ENCODE measurements at places on chromosomes 2 and 18.

DNA sequence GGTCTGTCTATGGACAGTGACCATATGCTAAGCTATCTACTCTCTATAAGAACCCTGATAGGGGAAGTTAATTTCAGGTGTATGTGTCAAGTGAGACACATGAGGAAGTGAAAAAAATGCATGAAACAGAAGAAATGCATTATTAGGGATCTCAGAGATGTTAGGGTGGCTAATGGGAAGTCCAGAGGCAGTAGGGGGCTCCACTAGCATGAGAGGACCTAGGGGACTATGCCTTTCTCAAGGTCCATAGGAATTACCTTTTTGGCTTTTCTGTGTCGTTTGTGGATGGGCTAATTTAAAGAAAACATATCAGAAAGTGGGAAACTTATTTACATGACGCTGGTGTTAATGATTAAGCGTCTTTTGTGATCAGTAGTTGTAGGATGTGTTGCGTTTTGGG lies 1653.2 kb downstream of the DPP10 start:
- no peak for DNase-seq

- no peak for DNase-seq
These were observed 12.8 kb downstream of the NOSTRIN start for GRCh38 chr2:168814939-168815907.

DNA sequence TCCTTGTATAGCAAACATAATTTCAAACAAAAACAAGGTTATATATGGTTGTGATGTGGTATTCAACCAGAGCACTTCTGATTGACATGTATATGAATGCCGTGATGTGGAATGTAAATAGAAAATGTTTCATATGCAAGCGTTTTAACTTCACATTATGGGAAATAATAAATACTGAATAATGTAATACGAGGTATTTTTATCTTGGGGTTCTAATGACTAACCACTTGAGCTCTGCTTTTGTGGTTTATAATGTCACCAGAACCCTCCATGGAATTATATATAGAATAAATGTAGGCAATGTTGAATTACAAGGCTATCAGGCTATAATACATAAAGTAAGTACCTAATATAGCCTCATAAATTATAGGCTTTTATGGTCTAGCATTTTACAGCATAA lies 72.4 kb downstream of the ZNF521 start:
- DNase-seq: no peak

- no peak for DNase-seq
These were observed 371.9 kb downstream of the IRS1 start for GRCh38 chr2:226427538-226428307.

GRCh38 chr2:54336136-54336976 lies 80.3 kb upstream of the TSPYL6 start:
- no peak for DNase-seq

GRCh38 chr2:236938126-236938525 lies 147.6 kb upstream of the COPS8 start:
- DNase-seq: peak; percentile 21

DNA sequence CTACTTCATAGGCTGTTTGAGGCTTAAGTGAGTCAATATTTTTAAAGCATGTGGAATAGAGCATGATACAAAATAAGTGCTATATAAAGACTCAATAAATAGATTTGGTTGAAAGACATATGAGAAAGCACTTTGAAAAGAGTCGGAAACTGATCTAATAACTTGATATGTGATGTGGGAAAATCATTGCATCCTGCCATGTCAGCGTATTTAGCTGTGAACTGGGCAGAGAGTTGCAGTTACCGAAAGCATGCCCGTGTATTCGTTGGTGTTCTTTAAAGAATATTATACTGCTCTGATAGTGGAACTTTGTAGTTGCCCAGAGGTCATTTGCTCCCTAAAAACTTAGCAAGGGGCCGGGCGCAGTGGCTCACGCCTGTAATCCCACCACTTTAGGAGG lies 37.8 kb upstream of the ZNF516 start:
- no peak for DNase-seq
